Stimulated activated CD4-positive, alpha-beta T cell treated with anti-CD3 and anti-CD28 coated beads, Interleukin-4, amount 100 ng/mL, for 48 hours (primary cell): ENCODE measurements at places on chromosomes 5 and 9.

DNA sequence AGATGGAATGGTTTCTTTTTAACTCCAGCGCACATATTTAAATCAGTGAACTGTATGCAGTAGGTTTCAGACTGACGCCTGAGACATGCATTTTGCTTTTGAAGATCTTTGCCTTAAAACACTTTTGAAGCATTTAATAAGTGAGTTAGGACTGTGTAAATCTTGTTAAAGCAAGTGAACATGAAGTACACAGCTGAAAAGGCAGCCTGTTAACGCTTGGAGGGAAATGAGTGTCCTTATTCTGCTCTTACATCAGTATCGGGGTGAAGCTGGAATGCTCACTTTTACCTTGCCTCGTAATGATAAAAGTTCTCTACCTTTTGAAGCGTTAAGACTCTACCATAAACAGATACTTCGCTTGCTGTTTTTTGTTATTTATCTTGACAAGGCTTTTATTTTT lies 552.2 kb downstream of the ZNF608 start:
- no peak for DNase-seq

DNA sequence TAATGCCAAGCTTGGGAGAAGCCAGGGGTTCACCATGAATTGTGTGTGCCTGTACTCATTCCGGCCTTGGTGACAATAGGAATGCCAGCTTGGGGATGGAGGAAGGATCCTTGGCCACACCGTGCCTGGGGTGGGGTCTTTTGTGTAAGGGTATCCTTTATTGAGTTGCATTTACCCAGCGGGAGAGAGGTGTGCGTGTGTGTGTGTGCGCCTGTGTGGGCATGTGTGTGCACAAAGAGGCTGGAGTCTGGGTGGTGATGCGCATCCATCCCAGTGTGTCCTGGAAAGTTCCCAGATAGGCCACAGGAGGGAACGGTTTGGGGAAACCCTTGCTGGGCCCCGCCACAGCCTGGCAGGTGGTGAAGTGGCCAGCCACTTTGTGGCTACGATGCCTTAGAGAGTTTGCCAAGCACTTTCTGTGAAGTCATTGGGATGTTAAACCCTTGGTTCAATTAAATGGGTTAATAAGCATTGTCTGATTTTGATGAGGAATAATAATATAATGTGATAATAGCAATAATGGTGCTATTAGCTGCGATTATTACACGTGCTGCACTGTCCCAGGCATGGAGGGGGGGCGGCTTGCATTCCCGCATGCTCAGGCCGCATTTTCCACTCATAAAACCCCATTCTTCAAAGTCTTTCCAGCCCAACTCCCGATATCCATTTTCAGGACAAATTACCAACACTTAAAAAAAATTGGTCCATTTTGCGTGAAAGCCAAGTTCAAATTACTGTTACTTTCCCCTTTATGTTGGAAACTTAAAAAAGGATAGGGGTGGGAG lies 13.7 kb downstream of the PITX1 start:
- no peak for DNase-seq

- no peak for DNase-seq
Observed at GRCh38 chr9:105832096-105832710, 137.9 kb downstream of the TMEM38B start.

DNA sequence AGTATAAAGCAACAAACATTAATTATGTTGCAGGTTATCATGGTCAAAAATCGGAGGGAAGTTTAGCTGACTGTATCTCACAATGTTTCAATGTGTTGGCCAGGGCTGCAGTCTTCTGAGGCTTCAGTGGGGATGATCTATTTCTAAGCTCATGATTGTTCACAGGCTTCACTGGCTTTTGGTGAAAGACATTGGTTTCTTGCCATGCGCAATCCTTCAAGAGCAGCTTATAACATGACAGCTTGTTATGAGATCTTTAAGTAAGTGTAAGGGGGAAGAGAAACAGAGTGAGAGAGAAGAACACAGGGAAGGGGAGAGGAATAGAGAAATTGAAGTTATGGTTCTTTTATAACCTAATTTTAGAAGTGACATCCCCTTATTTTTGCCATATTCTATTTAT lies 385.9 kb upstream of the CHD1 start:
- DNase-seq: no peak

GRCh38 chr5:73370640-73371583 lies 77.7 kb downstream of the FOXD1 start:
- DNase-seq: no peak

DNA sequence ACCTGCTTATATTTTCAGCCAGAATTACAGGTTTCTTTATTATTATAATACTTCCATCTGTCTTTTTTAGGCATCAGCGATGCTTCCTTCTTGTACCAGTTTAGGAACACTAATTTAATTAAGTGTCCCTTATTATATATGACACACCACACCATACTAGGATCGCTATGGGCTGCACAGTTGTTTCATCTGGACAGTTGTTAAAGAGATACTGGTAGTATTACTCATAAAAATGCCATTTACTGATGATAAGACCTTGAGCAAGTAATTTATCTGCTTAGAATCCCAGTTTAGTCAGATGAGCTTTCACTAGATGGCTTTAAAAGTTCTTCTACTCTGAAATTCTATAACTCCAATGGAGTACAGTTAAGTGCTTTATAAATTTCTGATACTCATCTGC lies 17.1 kb downstream of the ARSK start:
- no peak for DNase-seq

- DNase-seq: no peak
Observed at GRCh38 chr9:137715321-137715720, 96.5 kb downstream of the EHMT1 start.

GRCh38 chr5:152542741-152543140 lies 137.7 kb upstream of the NMUR2 start:
- DNase-seq: no peak

GRCh38 chr5:88825584-88826315 lies 57.2 kb downstream of the MEF2C start:
- DNase-seq: no peak

GRCh38 chr5:154708846-154709245 lies 46.3 kb upstream of the LARP1 start:
- DNase-seq: no peak

DNA sequence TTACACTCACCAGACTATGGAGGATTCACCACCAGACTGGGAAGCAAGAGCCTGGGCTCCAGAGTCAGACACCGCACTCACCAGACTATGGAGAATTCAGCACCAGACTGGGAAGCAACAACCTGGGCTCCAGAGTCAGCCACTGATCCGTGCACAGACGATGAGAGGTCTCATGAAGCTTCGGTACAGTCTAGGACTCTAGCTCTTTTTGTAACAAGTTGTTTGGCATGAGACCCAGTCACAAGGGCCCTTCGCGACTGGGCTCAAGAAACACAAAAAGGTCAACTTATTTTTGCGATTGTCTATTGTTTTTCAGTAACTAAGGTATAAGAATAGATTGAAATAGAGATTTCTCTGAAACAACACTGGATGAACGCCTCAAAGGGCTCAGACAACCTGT lies 192.7 kb upstream of the ADAMTSL1 start:
- DNase-seq: no peak

- no peak for DNase-seq
Observed at GRCh38 chr9:79242489-79242888, 329.3 kb upstream of the TLE4 start.

- DNase-seq: no peak
Observed at GRCh38 chr9:81072758-81073157, 616.6 kb downstream of the TLE1 start.

DNA sequence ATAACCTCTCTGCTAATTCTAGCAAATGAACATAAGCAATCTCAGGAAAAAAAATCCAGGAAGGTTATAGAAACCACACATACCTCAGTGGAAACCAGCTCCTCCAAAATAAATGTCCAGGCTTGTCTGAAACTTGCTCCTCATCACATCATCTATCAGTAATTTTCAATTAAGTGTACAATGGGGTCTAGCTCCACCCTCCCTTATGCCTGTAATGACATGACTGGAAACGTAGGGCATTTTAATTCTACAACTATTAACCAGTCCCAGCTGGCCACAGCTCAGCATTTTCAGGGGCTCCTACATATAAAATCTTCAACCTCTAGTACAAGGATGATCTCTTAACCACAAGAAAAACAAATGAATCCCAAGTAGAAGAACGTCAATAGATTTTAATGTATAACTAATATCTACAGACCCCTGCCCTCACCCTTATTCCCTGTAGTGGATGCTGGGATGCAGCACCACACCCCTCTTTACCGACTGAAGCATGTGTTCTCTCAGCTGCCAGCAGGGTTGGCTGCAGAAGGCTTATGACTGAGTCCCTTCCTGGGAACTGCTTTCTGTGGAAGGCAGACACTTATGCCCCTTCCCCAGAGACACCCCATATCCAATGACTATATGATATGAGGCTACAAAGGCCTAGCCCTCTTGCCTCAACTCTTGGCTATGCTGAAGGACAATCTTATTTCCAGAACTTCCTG lies 6.8 kb downstream of the TSSK1B start:
- DNase-seq: no peak

DNA sequence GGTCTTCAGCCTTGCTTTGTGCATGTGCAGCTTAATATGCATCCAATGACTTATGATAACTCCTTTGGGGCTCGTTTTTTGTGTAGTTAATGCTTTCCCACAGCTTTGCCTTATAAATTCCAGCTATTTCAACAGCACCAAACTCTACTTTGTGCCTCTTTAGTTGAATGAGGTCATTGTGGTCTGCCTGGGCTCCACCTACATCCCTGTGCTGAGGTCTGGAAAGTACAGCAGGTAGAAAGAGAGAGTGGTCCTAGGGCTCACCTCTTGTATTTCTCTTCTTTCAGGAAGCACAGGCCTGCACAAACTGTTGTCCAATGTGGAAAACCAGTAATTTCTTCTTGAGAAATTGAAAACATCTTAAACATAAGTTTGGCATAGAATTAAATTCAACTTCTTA lies 167.2 kb downstream of the XRCC4 start:
- no peak for DNase-seq

DNA sequence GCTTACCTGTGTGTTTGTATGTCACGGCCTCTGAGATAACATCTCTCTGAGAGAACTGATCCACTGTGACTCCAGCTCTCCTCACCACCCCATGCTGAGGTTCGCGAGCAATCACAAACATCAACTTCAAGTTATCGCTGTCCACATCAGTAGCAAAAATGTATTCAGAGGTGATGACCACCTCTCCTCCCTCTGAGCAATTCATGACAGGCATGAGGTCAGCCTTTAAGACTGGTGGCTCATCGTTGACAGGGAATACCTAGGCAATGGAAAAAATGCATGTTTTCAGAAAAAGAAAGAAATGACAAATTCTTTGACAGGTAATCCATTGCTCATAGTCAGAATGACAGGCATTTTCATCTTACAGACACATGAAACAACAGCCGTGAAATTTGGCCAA lies 90.3 kb upstream of the CER1 start:
- DNase-seq: no peak

GRCh38 chr5:89011778-89012711 lies 129.1 kb upstream of the MEF2C start:
- DNase-seq: no peak

DNA sequence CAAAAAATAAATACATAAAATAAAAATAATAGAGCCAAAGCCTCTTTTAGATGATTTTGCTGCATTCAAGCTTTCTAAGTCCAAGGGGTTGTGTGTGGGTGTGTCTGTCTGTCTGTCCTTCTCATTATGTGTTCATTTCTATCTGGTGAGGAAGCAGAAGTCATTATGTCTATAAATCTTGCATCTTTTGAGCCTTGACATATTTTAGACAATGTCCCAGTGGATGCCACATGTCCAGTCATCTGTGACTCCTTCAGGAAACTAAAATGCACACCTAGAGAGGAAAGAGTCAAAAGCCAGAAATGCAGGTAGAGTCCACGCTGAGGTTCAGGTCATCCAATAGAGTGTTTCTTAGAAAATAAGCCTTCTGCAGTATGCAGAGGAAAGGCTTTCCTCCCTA lies 80.9 kb downstream of the GALNT10 start:
- no peak for DNase-seq

- DNase-seq: no peak
Observed at GRCh38 chr5:133401731-133402347, 210.5 kb downstream of the FSTL4 start.

- no peak for DNase-seq
Observed at GRCh38 chr9:113823421-113823820, 52.7 kb upstream of the ZNF618 start.

DNA sequence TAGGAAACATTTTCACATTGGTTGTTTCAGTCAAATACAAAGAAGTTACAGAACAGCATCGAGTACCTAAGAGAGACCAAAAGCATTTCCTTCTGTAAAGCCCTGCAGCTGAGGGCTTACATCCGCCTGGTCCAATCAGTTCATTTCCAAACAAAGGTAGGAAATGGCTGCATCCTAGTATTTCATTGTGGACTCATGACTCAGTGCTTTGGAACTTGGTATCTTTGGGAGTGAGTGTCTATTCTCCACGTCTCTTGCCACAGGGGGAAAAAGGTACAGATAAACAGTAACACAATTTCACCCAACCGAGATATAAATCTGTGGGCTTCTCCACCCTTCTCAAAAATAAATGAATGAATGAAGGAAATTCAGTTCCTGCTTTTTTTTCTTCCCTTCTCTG lies 75.4 kb downstream of the NFIB start:
- DNase-seq: no peak

- DNase-seq: no peak
Observed at GRCh38 chr5:127260686-127261085, 29.9 kb upstream of the MEGF10 start.

- no peak for DNase-seq
Observed at GRCh38 chr9:116391306-116391900, 237.8 kb downstream of the PAPPA start.

DNA sequence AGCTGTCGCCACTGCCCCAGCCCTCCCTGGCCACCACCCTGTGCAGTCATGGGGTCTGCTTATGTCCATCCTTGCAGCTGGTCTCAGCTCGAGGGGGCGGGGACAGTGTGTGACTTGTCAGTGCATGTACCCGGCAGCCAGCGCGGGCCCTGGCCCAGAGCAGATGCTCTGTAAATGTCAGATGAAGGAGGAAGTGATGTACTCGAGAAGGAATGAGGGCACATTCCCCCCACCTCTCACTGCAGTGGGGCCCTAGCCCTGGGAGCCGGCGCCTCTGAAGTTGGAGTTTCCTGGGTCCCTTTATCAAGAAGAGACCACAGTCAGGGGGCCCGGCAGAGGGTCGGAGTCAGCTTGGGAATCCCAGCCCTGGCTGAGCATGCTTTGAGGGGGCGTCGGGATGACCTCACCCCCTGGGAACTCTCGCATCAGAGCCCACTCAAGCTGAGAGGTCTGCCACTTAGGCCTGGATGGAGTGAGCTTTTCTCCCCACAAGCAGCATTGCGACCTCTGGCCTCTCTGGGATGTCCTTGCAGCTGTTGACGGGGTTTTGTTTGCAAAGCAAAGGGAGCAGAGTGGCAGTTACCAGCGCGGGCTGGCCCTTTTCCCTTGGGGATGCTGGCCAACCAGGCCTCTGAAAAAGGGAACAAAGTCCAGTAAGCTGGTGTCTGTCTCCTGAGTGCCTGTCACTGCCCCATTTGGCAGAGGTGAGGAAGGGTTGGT lies 19.0 kb downstream of the NEURL1B start:
- DNase-seq: no peak

DNA sequence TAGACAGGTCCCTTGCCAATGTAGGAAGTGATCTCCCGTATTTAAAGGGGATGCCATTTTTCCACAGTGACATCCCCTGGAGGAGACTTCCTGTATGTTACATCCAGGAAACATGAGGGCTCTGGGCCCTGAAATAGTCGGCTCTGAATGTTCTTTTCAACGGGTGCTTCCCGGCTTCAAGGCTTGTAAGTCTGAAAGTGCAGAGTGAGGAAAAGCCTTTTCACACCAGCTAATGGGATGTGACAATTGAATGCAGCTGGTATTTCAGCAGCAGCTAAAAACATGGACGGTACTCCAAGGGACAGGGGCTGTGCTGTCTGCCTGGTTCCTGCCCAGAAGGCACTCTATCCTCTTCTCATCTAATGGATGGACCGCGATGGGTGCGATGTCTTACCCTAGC lies 1.4 kb downstream of the IL9 start:
- no peak for DNase-seq
